ENCODE measurements at places on chromosomes 4 and X. TPM values are rescaled to one million over a fixed set of nuclear protein-coding genes. Genes with fewer than 3 reads are reported as not detected.

DNA sequence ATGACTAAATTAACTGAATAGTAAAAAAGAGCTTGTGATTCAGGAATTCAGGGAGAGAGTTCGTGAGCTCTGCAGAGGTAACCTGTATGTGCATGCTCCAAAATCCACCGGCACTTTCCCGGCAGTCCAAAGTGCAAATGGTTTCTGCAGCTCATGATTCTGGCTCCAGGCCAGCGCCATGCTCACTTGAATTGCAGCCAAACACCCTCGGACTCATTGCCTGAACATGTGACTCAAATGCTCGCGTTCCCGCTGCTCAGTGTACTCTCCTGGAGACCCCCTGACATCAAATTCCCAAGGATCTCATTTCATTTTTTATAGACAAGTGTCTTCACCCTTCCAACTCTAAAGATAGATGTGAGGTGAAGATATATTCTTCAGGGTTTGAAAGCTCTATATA is 44.1 kb upstream of the SH3RF1 start:
- no peak overlapping the region for H3K4me3 ChIP-seq
- no peak overlapping the region for H3K27ac ChIP-seq
- peak; percentile 60 for DNase-seq
- no peaks in the 10 kb centered on the region for H3K4me1 ChIP-seq

GRCh38 chr4:113223001-113223400 is 173.5 kb downstream of the ANK2 start:
- no peak overlapping the region for H3K4me3 ChIP-seq
- no peaks in the 10 kb centered on the region for H3K27me3 ChIP-seq
- no peaks in the 10 kb centered on the region for H3K36me3 ChIP-seq
- no peaks in the 10 kb centered on the region for H3K4me1 ChIP-seq
- DNase-seq = no peak
- no peak overlapping the region for H3K27ac ChIP-seq

GRCh38 chr4:30847167-30847566 is 127.0 kb downstream of the PCDH7 start:
- H3K27ac ChIP-seq = no peak overlapping the region
- H3K36me3 ChIP-seq = no peaks in the 10 kb centered on the region
- DNase-seq = no peak
- no peak overlapping the region for H3K4me3 ChIP-seq
- H3K4me1 ChIP-seq = no peaks in the 10 kb centered on the region
- H3K27me3 ChIP-seq = no peaks in the 10 kb centered on the region

GRCh38 chr4:159142681-159143384 is 40.0 kb downstream of the RAPGEF2 start:
- H3K36me3 ChIP-seq = no peaks in the 10 kb centered on the region
- H3K4me3 ChIP-seq = no peak overlapping the region
- H3K27ac ChIP-seq = no peak overlapping the region
- DNase-seq = no peak
- H3K4me1 ChIP-seq = no peaks in the 10 kb centered on the region

GRCh38 chr4:41299486-41299885 is 42.8 kb downstream of the UCHL1 start:
- H3K36me3 ChIP-seq = no peaks in the 10 kb centered on the region
- no peaks in the 10 kb centered on the region for H3K4me1 ChIP-seq
- no peaks in the 10 kb centered on the region for H3K27me3 ChIP-seq
- H3K4me3 ChIP-seq = no peak overlapping the region
- H3K27ac ChIP-seq = no peak overlapping the region
- no peak for DNase-seq

GRCh38 chrX:115400960-115401359 is 111.4 kb downstream of the LUZP4 start:
- H3K4me1 ChIP-seq = no peaks in the 10 kb centered on the region
- H3K4me3 ChIP-seq = no peak overlapping the region
- H3K27me3 ChIP-seq = peaks cover 41% of the 10 kb centered on the region
- no peak for DNase-seq

DNA sequence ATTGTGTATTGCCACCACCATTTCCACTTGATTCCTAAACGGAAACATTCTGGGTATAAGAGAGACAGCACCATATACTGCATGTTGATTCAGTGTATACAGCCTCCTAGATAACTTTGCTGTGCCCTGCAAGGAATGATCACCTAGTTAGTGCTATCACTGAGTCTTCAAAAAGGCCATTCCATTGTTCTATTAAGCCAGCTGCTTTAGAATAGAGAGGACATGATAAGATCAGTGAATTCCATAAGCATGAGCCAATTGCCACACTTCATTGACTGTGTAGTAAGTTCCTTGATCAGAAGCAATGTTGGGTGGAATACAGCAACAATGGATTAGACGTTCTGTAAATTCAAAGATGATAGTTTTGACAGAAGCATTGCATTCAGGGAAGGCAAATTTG is 1047.3 kb downstream of the PCDH18 start:
- H3K27ac ChIP-seq = no peak overlapping the region
- DNase-seq = no peak
- H3K4me3 ChIP-seq = no peak overlapping the region
- no peaks in the 10 kb centered on the region for H3K4me1 ChIP-seq
- no peaks in the 10 kb centered on the region for H3K27me3 ChIP-seq
- no peaks in the 10 kb centered on the region for H3K36me3 ChIP-seq

- no peaks in the 10 kb centered on the region for H3K27me3 ChIP-seq
- no peak for DNase-seq
- no peaks in the 10 kb centered on the region for H3K4me1 ChIP-seq
- no peak overlapping the region for H3K4me3 ChIP-seq
- H3K36me3 ChIP-seq = no peaks in the 10 kb centered on the region
- no peak overlapping the region for H3K27ac ChIP-seq
These were observed 41.8 kb downstream of the BRCC3 start for GRCh38 chrX:155113097-155113496.

DNA sequence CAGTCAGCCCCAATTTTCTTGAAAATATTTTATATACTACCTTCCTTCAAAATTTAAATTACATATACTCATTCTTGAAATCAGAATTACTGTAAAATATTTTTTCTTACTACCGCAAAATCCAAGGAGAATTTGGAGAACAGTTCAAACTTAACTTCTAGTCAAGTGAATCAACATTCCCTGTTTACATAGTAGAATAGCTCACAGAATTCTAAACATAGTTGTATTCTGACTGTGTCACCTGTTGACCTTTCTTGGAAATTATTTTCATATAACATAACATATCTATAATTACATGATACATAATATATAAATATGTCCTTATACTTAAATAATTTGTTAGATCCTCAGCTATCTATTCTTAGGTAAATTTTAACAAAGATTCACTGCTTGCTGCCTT is 31.0 kb upstream of the FGF5 start:
- peaks cover 6% of the 10 kb centered on the region for H3K27me3 ChIP-seq
- no peak overlapping the region for H3K4me3 ChIP-seq
- no peaks in the 10 kb centered on the region for H3K36me3 ChIP-seq

- no peak overlapping the region for H3K4me3 ChIP-seq
- no peaks in the 10 kb centered on the region for H3K27me3 ChIP-seq
- no peaks in the 10 kb centered on the region for H3K36me3 ChIP-seq
- H3K27ac ChIP-seq = no peak overlapping the region
These were observed 1066.0 kb downstream of the GLUD2 start for GRCh38 chrX:122113376-122113775.

DNA sequence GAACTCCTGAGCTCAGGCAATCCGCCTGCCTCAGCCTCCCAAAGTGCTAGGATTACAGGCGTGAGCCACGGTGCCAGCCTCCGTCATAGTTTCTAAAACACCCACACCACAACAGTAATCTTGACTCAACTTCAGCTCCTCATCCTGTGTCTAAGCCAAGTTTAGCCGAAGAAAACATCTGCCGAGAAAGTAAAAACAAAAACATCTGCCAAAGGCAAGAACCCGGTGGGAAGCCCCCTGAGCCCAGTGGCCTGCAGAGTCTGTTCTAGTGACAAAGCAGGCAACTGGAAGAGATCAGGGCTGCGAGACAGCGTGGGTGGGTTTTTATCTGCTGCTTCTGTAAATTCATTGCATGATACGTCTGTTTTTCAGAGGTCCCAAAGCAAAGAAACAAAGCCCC is 26.6 kb upstream of the CD99 start:
- H3K36me3 ChIP-seq = no peaks in the 10 kb centered on the region
- H3K4me3 ChIP-seq = no peak overlapping the region
- peak overlapping the region; percentile 21 for H3K27ac ChIP-seq
- no peaks in the 10 kb centered on the region for H3K27me3 ChIP-seq
- DNase-seq = no peak
- H3K4me1 ChIP-seq = no peaks in the 10 kb centered on the region

DNA sequence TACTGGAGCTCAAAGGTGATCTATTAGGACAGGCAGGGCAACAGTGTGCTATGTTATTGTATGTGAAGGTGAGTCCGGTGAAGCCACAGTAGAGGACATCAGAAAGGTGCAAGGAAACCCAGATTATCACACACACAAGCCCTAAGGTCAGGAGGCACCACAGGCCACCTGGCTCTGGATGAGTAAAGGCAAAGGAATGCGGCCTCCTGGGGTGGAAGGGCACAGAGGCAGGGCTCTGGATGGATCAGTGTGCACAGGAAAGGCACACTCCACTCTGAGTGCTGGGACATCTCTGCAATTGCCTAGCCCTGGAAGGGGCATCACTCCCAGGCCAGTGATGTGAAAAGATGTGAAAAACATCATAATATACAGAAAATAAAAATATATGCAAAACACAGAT is 683.5 kb downstream of the TRIML1 start:
- no peaks in the 10 kb centered on the region for H3K4me1 ChIP-seq
- DNase-seq = no peak
- no peaks in the 10 kb centered on the region for H3K27me3 ChIP-seq
- H3K36me3 ChIP-seq = no peaks in the 10 kb centered on the region

DNA sequence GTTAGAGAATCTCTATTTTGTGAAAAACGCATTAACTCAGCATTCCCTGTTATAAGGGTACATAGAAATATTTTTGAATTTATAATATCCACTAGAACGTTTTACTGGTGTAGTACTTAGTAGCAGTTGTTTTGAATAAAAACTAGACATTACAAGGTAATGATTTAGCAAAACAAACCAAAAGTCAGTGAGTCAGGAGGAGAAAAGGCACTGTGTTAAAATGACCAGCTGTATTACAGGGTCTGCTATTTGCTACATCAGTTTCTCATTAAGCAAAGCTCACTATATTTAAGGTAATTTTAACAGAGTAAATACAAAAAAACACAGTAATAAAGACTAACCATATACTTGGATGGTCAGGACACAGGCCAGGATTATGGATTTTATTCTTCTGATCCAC is 152.8 kb downstream of the RASL11B start:
- no peak for DNase-seq
- peaks cover 4% of the 10 kb centered on the region for H3K4me1 ChIP-seq
- H3K27me3 ChIP-seq = no peaks in the 10 kb centered on the region
- no peak overlapping the region for H3K4me3 ChIP-seq

DNA sequence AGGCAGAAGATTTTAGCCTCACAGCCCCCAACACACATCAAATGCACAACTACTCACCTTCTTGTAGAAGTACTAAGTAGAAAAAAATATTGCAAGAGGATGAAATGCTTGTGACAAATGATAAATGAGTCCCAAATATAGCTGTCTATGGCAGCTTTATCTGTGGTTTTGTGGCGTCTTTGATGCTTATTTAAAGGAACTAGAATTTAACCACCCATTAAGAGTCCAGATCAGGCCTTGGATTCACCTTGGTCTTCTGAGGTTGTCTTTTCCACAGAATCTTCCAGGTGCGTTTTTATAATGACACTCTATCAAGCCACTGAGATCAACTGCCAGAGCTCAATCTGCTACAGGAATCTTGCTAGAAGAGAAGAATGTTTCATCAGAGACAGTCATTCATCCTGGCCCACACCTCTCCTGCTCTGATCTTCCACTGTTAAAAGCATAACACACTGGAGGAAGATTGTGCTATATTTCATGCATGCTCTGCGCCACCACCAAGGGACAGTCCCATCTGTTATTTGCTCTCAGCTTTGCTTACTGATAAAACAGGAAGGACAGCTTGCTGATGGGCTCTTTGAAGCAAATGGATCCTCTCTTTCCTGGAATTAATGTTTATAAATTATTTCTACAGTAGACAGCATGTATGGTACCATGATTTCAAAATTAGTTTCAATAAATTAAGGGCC is 144.1 kb downstream of the SLC7A11 start:
- no peak overlapping the region for H3K27ac ChIP-seq
- no peaks in the 10 kb centered on the region for H3K36me3 ChIP-seq
- DNase-seq = no peak

DNA sequence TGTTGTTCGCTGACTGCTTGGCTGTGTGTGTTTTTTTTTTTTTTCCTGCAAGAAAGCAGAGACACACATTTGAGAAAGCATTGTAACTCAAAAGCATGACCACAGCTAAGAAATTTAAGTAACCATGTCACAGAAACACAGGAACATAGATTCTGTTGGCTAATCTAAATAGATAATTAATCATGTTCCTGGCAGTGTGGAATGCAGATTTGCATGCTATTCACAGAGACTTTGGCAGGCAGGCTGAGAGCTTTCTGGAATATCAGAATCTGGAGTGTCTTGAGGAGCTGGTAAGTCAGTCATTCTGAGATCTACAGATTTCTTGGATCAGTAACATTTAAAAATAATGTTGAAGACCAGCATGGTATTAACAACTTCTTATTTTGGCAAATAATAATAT is 33.2 kb upstream of the SMS start:
- no peak for DNase-seq
- no peaks in the 10 kb centered on the region for H3K4me1 ChIP-seq
- H3K4me3 ChIP-seq = no peak overlapping the region
- no peak overlapping the region for H3K27ac ChIP-seq
- no peaks in the 10 kb centered on the region for H3K27me3 ChIP-seq
- no peaks in the 10 kb centered on the region for H3K36me3 ChIP-seq

DNA sequence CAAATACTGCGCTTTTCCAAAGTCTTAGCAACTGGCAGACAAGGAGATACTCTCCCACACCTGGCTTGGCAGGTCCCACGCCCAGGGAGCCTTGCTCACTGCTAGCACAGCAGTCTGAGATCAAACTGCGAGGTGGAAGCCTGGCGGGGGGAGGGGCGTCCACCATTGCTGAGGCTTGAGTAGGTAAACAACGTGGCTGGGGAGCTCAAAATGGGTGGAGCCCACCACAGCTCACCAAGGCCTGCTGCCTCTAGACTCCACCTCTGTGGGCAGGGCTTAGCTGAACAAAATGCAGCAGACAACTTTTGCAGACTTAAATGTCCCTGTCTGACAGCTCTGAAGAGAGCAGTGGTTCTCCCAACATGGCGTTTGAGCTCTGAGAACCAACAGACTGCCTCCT is 23.0 kb upstream of the NFKB1 start:
- no peaks in the 10 kb centered on the region for H3K4me1 ChIP-seq
- no peaks in the 10 kb centered on the region for H3K27me3 ChIP-seq
- H3K36me3 ChIP-seq = no peaks in the 10 kb centered on the region
- no peak for DNase-seq

- H3K4me1 ChIP-seq = no peaks in the 10 kb centered on the region
- no peaks in the 10 kb centered on the region for H3K36me3 ChIP-seq
- DNase-seq = no peak
- H3K27ac ChIP-seq = no peak overlapping the region
- H3K4me3 ChIP-seq = no peak overlapping the region
These were observed 24.2 kb downstream of the SMC1A start for GRCh38 chrX:53398216-53398615.

GRCh38 chr4:178955614-178956013 is 1513.4 kb upstream of the AGA start:
- H3K4me3 ChIP-seq = no peak overlapping the region
- no peak overlapping the region for H3K27ac ChIP-seq
- H3K27me3 ChIP-seq = no peaks in the 10 kb centered on the region
- DNase-seq = no peak

PCDH18 gene
- total RNA-seq = 52.1 TPM

DIAPH2 gene
- total RNA-seq = 66.4 TPM

TCEAL6 gene
- total RNA-seq = not detected

MAGEE2 gene
- total RNA-seq = not detected

CAPN6 gene
- 5.6 TPM for total RNA-seq

FAM9B gene
- total RNA-seq = not detected

EDA gene
- total RNA-seq = 6.7 TPM

HTN3 gene
- total RNA-seq = not detected

TLL1 gene
- 11.5 TPM for total RNA-seq

HSFX4 gene
- total RNA-seq = not detected

Measured in breast epithelium (tissue), 4 donors.